ENCODE measurements at places on chromosomes 4 and X.

DNA sequence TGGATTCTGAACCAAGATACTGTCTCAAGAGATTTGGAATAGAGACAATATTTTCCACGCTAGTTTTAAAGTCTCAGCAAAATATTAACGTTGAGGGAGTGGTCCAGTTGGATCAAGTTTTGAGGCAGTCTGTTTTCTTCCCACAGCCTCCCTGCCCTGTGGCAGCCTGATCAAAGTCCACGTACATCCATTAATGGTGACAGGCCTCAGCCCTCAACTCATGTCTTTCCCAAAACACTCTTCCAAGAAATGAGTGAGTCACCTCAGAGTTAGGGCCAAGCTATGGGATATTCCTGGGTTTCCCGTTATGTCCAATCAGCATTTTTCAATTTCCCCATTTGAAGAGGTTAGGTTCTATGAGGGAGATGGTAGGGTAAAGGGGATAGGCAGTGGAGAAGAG is 28.5 kb downstream of the EGFL6 start:
- DNase-seq = no peak

DNA sequence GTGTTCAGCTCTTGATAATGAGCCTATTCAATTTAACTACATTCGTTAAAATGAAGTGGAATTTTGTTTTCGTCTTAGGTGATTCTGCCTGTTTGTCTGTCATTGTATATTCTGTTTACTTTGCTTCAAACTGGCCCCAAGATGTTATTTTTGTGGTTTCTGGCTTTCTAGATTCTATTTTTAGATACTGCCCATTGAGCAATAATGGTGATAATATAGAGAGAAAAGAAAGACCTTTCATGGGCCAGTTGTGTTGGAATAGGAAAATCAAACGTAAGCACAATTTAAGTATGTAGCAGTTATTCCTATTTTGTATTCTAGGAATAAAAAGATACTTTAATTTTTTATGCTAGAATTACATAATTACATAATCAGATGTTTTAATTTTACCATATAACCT is 4.0 kb downstream of the CDKN2AIP start:
- no peak for DNase-seq

DNA sequence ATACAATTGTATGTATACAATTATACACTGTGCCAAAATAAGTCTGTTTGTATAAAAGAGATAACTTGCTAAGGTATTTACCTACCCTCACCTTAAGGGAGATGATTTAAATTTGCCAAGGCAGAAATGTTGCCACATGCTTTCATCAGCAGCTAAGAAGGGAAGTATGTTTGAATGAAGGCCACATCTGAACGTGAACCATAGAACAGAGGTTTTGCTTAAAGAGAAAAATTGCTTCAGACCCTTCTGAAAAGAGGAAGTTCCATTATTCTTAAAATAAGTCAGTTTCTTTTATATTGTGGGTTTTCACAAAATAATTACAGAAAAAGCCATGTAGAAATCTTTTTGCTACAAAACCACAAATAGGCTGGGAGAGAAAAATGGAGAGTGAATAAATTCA is 621.5 kb upstream of the HTR2C start:
- no peak for DNase-seq

DNA sequence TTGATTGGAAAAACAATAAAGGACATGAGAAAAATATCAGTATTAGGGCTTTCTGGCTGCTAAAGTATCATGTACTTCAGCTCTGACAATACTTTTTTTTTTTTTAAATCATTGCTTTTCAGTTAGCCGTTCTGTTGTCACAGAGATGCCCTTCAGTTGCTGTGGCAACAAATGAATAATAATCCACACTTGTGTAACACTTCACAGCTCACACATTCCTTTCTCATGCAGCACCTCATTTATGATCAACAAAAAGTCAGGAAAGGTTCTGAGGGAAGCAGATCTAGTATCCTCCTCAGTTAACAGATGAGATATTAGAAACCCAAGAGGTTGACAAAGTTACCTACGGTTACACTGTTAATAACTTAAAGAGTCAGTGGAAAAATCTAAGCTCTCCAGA is 444.2 kb upstream of the SLIT2 start:
- DNase-seq = no peak

DNA sequence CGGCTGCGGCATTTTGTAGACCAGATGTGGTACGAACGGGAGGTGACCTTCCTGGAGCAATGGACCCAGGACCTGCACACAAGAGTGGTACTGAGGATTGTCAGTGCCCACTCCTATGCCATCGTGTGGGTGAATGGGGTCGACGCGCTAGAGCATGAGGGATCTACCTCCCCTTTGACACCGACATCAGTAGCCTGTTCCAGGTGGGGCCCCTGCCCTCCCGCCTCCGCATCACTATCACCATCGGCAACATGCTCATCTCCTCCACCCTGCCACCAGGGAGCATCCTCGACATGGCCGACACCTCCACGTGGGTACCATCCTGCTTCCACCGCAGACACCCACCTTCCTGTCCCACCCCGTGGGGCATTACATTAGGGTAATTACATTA is 46.2 kb downstream of the SMARCA5 start:
- no peak for DNase-seq

- DNase-seq = no peak
Measured at GRCh38 chrX:23904096-23904495, 3.6 kb downstream of the APOO start.

DNA sequence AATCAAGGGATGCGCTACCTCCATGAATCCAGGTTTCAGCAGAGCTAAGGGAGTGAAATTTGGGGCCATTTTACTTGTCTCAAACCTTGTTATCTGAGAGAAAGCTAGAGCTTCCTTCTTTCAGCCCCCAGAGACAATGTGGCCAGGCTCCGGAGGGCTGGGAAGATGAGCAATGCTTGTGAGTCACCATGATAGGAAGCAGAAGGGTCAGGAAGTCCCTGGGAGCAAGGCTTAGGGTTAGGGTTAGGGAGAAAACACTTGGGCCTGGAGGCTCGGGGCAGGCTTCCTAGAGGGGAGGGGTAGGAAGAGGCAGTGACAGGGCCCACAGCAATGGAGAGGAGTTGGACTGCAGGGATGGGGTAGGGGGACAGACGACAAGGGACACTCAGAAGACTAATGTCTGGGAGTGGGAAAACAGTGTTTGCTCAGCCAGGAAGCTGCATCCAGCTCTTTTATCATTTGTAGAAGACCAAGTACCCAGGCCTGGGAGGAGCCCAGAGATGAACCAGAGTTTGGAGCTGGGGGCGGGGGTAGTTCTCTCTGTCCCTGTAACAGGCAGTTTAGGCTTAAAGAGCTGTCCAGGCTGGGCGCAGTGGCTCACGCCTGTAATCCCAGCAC is 16.4 kb upstream of the PORCN start:
- DNase-seq = no peak

DNA sequence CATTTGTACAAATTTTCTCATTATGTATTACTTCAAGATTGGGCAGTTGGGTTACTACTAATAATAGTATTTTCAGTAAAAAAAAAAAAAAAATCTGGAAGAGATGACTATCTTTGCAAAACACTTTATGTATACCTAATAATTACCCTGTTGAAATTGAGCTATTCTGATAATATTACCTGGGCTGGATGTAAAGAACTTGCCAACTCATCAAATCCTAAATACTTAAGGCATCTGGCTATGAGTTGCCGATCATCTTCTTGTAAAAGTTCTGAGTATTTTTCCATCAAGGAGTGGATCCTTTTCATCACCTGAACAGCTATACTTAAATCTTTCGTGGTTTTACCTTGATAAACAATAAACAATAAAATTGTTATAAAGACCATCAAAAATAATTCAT is 42.7 kb downstream of the DDX60 start:
- no peak for DNase-seq

GRCh38 chrX:38861489-38861888 is 60.2 kb downstream of the MID1IP1 start:
- DNase-seq = no peak

DNA sequence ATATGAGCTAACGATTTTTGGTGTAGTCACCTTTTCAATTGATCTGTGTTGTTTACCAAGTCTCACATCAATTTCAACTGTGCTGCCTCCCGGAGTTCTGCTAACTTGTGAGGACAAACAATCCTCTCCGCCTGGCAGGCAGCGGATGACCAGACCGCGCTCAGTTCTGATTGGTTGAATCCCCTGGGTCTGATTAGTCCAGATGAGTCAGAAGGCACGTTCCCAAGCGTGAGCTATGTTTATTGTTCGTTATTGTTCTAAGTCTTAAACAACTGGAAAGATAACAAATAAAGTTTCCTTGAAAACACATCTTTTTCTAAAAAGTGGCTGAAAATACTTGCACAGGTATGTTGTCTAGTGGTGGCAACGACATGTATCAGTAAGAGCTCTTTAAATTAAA is 37.9 kb upstream of the TRPC3 start:
- no peak for DNase-seq

DNA sequence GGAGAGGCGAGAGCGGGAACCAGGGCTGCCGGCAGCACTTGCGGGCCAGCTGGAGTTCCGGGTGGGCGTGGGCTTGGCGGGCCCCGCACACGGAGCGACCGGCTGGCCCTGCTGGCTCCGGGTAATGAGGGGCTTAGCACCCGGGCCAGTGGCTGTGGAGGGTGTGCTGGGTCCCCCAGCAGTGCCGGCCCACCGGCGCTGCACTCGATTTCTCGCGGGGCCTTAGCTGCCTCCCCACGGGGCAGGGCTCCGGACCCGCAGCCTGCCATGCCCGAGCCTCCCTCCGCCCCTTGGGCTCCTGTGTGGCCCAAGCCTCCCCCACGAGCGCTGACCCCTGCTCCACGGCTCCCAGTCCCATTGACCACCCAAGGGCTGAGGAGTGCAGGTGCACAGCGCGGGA is 25.2 kb upstream of the KIT start:
- DNase-seq = no peak

DNA sequence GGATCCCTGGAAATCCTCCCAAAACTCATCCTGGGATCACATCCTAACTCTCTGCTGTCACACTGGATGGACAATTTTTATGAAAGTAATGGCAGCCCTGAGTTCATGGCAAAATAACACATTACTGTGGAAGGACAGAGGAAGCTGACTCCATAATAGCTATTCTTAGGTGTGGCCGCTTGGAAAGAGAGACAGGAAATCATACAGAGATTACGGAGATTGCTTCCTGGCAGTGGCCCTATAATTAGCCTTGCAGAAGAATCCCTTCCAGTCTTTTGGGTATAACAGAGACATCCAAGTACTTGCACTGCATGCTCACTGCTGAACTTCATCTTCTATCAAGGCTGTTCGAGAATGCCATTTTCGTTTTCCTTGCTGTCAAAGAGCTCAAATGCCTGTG is 133.1 kb upstream of the VCX start:
- no peak for DNase-seq

DNA sequence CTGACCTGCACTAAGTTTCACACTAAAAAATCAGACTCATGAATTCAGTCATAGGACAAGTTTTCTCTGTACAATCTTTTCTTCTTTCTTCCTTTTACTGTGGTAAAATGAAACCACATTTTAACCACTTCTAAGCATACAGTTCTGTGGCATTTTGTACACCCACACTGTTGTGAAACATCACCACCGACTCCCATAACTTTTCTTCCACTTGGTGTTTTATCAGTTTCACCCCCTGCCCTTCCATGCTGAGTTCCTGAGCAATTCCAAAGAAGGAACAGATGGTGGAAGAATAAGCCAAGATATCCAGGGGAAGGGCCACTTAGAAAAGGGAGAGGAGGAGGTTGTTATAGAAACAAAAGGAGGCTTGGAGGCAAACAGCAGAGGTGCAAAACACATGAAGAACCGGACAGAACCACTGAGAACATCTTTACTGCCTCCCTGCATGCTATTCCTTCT is 22.6 kb downstream of the SLC25A4 start:
- no peak for DNase-seq

GRCh38 chr4:2247128-2248043 is 5.5 kb upstream of the HAUS3 start:
- DNase-seq = no peak

- no peak for DNase-seq
Measured at GRCh38 chr4:4671774-4672349, 130.0 kb upstream of the STX18 start.

GRCh38 chr4:141913928-141914327 is 277.5 kb downstream of the IL15 start:
- DNase-seq = no peak

DNA sequence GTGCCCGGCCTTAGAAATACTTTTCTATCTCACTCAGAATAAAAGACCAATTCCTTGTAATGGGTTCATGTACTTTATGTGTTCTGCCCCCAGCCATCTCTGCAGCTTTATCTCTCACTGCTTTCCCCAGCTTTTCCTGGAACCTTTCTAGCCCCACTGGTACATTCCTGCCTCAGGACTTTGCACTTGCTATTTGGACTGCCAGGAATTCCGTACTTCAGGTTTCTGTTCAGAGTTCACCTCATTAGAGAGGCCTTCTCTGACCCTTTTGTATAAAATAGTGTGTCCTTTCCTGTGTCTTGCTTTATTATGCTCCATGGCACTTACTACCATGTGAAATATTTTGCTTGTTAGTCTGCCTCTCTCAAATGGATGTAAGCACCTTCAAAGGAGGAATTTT is 112.5 kb downstream of the PDLIM5 start:
- DNase-seq = no peak

GRCh38 chr4:184103527-184104264 is 114.0 kb downstream of the ENPP6 start:
- DNase-seq = no peak

GRCh38 chr4:156111686-156112085 is 158.0 kb upstream of the CTSO start:
- DNase-seq = no peak

- peak; percentile 64 for DNase-seq
Measured at GRCh38 chr4:40924096-40924792, 174.5 kb downstream of the NSUN7 start.

- DNase-seq = no peak
Measured at GRCh38 chrX:136182414-136182813, 35.1 kb downstream of the FHL1 start.

GRCh38 chrX:9992061-9992460 is 24.9 kb downstream of the CLDN34 start:
- no peak for DNase-seq

DNA sequence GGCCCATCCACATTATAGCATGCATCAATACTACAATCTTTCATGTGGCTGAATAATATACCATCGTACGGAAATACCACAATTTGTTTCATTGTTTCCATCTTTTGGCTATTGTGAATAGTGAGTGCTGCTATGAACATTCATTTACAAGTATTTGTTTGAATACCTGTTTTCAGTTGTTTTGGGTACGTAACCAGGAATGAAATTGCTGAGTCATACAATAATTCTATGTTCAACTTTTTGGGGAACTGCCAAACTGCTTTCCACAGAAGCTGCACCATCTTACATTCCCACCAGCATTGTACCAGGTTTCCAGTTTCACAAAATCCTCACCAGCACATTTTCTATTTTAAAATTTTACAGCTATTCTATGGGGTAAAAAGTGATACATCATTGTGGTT is 28.5 kb upstream of the MANBA start:
- no peak for DNase-seq

- DNase-seq = no peak
Measured at GRCh38 chr4:76536373-76536689, 101.3 kb downstream of the SHROOM3 start.

Data from natural killer cell (primary cell).